CD4-positive, alpha-beta T cell treated with Interleukin-2 at 100 ng/mL for 4 hours (primary cell): ENCODE measurements at places on chromosomes 3 and 15.

DNA sequence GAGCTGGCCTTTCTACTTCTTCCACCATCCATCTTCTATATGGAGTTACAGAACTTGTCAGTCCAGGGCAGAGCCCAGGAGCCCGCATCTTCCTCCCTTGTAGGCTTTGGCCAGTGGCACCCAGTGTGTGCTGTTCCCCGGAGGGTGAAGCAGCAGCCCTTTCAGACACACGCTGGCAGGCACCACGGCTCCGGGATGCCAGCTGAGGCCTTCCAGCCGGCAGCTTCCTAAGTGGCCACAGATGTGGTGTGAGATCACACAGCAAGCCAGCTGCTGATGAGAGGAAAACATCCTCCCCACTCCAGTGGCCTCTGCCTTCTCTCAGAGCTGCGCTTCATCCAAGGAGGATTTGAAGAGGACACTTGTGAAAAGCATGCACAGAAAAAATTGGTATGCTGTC lies 24.1 kb downstream of the CRABP1 start:
- DNase-seq, result no peak

DNA sequence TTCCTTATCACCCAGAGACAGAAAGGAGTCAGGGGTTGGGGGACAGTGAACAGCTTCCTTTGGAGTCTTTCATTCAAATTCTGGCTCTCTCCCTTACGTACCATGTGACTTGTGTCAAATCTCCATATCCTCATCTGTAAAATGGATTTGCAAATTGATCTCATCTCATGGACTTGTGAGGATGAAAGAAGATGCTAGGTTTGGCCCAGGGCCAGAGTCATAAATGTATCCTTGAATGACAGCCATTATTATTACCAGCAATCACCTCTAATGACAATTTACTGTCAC lies 67.8 kb upstream of the POLG start:
- DNase-seq, result no peak

DNA sequence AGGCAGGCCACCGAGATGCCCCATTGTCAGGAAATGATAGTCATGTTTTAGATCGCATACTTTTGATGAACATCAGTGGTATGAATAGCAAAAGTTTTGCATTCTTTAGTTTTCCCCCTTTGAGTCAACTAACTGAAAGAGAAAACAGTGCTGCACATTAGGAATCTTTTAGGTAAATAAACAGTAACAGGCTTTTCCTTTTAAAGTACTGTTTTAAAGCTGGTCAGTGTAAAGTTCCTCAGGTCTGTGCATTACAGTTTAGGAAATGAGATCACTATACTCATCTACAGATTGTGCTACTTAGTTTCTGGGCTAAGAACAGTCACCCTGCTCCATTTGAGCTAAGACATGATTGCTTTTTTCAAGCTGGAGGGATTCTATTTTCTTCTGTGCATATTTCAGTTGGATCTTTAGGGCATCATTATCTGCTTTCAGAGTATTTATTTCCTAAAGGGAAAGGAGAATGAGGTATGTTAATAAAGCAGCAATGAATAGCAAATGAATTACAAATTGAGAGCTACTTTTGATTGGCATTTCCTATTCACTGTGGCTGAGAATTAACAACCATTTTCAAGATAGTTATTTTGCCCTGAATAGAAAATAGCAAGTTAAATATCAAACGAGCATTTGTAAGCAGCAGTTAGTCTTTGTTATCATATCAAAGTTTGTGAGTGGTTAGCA lies 36.5 kb downstream of the FAM98B start:
- no peak for DNase-seq

- no peak for DNase-seq
These were observed 465.0 kb upstream of the ROBO1 start for GRCh38 chr3:80232760-80233159.

DNA sequence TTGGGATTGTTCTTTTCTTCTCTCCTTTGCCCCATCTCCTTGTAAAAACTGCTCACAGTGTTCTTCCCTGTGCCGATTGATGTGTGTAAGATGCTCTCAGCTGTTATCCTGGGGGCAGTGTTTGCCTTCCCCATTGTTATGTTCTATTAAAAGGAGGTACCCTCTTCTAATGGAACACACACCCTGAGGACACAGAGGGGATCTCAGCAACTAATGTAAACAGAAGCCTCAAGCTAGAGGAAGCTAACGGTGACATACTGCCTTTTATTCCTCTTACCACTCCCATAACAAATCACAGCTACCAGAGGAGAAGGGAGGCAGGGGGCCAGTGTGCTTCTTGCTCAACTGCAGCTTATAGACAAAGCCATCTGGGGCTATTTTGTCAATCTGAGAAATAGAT lies 2.2 kb downstream of the TAGLN3 start:
- no peak for DNase-seq

DNA sequence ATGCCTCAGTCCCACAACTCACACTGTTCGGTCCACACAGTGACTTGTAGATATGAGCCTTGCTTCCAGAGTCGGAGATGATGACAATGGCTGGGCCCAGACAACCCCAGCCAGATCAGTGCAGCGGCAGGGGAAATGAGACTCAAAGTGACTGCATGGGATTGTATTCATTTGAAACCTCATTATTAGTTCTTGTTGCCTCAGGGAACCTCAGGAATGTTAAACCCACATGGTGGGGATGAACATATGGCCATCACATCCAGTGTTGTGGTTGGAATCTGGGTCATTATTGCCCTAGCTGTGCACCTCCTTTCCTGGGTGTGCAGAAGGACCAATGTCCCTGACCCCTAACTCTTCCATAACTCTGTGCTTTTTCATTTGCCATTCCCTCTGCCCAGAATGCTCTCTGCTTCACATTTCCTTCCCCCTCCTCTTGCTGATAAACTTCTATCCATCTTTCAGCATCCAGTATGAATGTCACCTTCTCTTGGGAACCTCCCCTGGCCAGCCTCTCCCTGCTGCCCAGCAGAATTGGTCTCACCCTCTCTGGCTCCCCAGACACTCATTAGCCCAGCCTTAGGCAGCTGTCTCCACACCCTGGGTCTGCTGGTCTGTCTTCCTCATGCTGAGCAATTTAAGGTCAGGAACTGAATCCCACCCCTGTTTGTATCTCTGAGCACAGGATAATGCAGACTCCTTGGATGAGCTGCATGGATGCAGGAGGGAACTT lies 67.0 kb upstream of the TNFAIP8L3 start:
- DNase-seq, result no peak

DNA sequence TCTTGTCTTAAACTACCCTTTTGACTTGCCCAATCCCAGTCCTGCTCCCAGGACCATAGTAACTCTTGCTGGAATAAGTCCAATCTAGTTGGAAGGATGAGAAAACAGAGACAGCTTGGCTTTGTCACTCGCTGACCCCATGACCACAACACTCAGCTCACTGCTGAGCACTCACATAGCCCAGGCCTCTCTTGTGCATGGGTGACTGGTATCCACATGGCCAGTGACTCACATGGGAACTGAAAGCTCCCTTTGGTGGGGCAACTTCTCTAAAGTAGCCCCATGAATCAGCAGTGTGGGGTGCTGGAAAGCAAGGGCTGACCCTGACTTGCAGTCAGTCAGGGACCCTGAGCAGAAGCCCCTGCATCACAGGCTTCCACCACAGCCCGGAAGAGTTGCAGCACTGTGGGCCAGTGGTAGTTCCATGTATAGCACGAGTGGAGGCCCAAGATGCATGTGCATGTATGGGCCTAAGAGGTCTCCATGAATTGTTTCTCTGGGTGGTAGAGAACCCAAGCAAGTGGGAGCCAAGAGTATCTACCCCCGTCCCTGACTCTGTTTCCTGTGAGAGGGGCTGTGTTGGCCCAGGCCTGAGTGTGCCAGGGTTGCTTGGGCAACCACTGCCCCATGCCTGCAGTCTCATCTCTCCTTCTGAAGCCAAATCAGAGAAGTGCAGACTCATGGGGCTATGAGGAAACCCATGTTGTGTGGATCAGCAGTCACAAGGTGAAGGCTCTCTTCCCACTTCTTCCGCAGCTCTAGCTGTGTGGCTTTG lies 62.1 kb upstream of the XCR1 start:
- DNase-seq, result peak; percentile 29

DNA sequence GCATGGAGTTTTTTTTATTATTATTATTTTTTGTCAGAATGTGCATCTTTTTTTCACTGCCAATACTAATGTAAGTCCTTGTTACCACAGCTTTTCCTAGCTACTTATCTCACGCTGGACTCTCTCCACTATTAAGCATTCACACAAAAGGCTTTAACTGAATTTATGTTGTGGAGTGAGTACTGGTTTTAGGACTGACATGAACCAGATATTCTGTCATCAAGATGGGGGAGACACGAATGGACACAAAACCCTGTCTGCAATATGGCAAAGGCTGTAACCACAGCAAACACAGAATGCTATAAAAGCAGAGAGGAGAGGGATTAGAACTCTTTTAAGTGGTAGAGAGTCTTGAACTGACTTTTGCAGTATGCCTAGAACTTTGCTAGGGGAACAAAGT lies 592.2 kb upstream of the TBL1XR1 start:
- DNase-seq, result no peak

DNA sequence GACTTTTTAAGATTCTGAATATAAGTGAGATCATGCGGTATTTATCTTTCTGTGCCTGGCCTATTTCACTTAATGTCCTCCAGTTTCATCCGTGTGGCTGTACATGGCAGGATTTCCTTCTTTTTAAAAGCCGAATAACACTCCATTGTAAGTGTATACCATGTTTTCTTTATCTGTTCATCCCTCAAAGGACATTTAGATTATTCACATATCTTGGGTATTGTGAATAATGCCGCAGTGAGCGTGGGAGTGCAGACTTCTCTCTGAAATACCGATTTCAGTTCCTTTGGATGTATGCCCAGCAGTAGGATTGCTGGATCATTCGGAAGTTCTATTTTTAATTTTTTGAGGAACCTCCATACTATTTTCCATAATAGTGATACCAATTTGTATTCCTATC lies 136.1 kb downstream of the APBA2 start:
- DNase-seq, result no peak

- DNase-seq, result no peak
These were observed 65.6 kb downstream of the MAP4 start for GRCh38 chr3:47950453-47951169.

DNA sequence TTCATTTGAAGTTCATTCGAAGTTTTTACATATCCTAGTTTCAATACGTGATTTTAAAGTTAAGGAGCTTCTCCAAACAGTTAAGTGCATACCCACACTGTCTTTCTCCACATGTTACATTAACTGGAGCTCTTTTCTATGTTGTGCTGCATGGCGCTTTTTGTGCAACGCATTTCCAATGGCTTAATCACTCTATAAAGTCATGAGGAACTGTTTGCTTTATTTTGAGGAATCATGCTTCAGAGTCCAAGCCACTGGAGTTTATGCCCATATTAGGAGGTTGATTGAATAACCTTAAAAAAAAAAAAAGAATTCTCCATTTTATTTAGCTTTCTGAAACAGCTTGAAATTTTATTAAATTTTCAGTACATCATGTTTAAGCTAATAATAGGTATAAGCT lies 109.4 kb upstream of the MBNL1 start:
- DNase-seq, result no peak

DNA sequence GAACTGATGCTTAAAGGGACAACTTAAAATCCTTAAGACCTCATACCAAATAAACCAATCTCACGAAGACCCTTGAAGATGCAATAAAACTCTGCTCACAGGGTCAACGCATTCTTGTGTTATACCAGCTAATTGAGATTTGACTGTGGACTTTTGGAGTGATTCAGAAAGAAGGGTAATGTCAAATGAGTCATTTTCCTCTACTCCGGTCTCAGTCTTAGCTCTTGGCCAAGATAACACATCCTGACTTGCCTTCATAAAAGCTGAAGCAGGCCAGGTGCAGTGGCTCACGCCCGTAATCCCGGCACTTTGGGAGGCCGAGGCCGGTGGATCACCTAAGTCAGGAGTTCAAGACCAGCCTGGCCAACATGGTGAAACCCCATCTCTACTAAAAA lies 3.8 kb downstream of the PKM start:
- DNase-seq, result peak; percentile 68

DNA sequence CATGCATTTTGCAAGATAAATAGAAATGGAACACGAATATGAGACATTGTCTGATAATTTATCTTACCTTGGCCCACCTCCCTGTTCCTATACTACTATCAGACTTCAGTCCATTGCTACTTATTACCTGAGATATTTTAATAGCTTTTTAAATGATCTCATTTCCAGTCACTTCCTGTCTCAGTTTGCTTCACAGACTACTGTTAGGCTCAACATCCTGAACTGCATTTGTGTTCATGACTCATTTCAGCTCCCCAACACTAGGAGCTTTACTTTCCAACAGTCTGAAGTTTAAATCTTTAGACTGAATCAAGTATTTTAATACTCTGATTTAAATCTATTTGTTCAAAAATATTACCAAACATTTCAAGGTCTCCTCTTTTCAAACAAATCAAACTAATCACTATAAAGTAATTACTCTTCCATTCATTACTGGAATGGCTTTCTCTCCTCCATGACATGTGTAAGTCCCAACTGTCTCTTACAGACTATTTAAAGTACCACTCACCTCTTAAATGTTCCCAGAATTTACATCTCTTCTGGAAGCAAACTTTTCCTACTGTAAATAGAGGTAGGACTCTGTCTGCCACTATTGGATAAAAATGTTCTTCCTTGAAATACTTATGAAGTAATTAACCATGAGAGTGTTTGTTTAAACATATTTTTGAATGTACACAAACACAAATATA lies 1277.6 kb downstream of the ZPLD1 start:
- DNase-seq, result no peak

- DNase-seq, result peak; percentile 36
These were observed 218.5 kb downstream of the BBX start for GRCh38 chr3:107740992-107741896.

DNA sequence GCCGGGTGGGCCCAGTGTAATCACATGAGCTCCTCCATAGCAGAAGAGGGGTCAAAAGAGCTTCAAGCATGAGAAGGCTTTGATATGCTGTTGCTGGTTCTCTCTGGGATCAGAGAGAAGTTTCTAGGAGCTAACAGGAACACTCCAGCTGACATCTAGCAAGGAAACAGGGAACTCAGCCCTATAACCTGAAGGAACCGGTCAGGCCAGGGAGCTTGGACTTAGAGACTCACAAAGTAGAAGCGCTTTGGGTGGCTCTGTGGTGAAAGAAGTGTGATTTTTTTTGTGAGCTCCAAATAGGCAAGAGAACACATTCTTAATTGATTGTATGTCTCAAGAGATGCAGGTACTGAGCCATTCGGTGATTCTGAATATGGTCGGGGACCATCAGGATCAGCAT lies 26.2 kb upstream of the EPHB1 start:
- DNase-seq, result no peak

- no peak for DNase-seq
These were observed 10.6 kb downstream of the FBN1 start for GRCh38 chr15:48634893-48635292.

DNA sequence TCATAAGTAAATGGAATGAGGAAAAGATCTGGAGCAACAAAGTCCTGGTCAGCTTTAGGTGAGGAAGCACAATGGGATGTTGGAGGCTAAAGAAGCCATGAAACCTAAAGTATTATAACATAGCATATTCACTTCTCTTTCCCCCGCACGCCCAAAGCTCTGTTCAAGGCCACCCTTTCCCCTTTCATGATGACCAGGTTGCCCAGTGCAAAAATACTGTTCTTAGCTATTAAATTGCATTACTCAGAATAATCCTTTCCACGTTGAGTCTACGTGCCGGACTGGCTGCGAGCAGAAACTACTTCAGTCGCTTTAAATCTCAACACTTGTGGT lies 589 bp upstream of the MAPKBP1 start:
- DNase-seq, result no peak
